ENCODE measurements at places on chromosomes 13 and 19.

- no peak for DNase-seq
Observed at GRCh38 chr13:111280226-111280625, 40.2 kb upstream of the TEX29 start.

DNA sequence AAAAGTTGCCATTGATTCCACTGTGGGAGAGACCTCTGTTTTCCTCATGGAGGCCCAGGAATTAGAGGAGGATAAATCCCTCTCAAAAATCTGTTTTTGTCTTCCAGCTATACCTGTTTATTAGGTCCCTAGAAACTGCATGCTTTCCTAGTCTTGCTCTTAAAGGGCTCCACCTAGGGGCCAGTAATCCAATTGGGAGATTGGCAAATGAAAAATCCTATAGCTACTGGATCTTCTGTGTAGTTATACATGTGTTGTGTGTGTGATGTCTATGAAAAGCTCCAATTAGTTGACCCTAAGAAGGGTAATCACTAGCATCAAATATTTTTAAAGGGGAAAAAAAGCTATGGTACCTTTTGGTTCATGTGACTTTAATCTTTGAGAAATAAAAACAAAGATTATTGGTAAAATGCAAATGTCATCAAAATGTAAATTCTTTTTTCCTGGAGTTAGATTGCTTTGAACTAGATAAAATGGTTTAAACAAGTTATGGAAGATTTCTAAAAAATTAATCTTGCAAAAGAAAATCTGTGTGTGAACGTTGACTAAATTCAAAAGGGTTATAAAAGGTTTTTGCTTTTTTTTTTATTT, 63.4 kb upstream of the C1QTNF9B start:
- DNase-seq, result no peak

GRCh38 chr13:29730253-29730652, 120.2 kb downstream of the UBL3 start:
- DNase-seq, result no peak

GRCh38 chr13:98279473-98280175, 102.6 kb upstream of the RNF113B start:
- DNase-seq, result no peak

DNA sequence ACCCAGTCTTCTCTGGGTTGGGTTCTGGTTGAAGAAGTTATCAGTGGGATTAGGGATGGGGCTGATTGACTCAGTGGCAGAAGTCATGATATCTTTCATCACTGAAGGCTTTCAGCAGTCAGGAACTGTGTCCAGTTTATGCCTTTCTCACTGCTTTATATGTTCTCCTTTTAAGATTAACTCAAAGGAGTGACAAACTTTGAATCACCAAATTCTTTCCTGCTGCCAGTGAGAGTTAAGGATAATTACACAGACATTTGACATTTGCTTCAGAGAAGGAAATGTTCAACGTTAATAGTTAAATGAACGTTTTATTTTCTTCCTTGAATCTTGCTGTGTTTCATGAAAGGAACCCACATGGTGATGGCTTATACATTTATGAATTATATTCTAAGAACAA, 41.0 kb upstream of the CNMD start:
- DNase-seq, result no peak

Measured in stimulated activated CD8-positive, alpha-beta memory T cell treated with anti-CD3 and anti-CD28 coated beads, Interleukin-4, amount 100 ng/mL, for 1 hour (primary cell).